ENCODE measurements at places on chromosomes 12 and 14.
A peak's percentile ranks its signal among the peaks of the same experiment; 100 is the strongest.

DNA sequence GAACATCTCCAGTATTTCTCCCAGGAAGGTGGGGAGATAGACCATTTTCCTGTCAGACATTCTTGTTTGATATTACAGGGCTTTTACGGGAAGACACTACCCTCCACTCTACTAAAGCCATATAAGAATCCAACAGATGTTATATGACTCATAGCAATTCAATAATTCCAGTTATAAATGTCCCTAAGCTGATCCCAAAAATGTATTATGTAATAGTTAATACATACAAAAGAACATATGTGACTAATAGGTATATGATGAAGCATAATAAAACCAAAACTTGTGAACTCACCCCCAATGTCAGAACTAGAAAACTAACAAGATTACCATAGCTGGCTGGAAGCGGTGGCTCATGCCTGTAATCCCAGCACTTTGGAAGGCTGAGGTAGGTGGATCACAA is 84.2 kb downstream of the EFCAB11 start:
- DNase-seq = no peak

DNA sequence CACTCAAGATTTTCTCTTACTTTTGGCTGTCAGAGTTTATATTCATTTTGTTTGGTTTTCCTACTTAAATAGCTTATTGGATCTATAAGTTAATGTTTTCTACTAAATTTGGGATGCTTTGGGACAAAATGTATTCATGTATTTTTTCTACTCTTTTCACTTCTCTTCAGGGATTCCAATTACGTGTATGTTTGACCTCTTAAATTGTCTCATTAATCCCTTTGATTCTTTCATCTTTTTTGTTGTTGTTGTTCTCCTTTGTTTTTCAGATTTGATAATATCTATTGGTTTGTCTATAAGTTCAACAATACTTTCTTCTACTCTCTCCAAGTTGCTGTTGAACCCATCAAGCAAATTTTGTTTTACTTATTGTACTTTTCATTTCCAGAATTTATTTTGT is 34.2 kb downstream of the PMCH start:
- DNase-seq = no peak

- no peak for DNase-seq
Observed at GRCh38 chr12:109912855-109913321, 12.8 kb downstream of the TCHP start.

DNA sequence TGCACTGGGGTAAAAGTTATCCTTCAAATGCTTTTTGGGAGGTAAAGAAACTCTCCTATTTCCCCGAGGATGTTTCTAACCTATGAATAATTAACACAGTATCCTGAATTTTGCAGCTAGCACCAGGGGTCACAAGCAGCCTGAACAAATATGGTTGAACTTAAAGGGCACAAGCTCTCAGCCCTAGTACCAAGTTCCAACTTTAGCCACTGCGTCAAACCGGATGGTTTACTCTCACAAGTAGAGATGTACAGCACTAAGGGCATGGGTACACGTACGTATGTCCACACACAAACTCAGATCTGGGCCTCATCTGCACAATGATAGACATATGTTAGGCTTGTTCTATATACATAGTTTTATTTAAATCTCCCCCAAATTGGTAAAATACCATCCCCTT is 4.7 kb downstream of the CCDC88C start:
- no peak for DNase-seq

DNA sequence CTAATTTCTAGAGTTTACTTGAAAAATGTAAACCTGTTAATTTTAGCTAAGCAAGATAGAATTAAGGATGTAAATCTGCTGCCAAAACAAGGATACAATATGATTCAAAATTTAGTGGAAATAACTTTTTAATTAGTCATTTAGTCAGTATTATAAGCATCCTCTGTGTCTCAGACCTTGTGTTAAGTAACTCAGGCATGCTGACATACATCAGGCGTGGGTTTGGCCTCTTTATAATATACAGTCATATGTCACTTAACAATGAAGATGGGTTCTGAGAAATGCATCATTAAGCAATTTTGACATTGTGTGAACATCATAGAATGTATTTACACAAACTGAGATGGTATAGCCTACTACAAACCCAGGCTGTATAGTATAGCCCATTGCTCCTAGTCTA is 386.9 kb downstream of the ZFP36L1 start:
- DNase-seq = no peak

GRCh38 chr14:34935488-34935887 is 47.3 kb upstream of the SRP54 start:
- no peak for DNase-seq

DNA sequence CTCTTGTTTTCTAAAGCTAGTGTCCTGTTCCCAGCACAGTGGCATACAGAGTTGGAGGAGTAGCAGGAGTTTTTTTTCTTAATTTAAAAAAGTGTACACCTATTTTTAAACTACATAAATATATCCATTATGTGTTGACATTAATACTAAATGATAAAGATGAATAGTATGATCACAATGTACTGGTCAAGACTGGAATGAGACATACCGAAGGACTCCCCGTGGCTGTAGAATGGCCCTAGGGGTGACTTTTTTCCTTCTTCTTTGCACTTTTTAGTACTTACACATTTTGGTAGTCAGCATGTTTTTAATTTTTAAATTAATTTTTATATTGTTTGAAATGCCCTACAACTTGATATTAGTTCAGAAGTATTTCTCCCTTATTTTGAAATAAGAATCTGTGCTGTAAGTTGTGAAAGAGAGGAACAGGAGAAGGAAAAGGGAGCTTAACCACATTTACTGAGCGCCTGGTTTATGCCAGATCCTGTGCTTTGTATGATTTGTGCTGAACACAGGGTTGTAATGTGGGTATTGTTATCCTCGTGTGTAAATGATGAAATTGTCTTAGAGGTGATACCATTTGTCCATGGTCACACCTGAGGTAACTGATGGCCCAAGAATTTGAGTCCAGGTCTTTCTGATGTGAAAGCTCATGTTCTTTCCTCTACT is 136.5 kb downstream of the TGFB3 start:
- no peak for DNase-seq

- DNase-seq = peak; percentile 2
Observed at GRCh38 chr12:14664434-14665023, 31.9 kb downstream of the GUCY2C start.

DNA sequence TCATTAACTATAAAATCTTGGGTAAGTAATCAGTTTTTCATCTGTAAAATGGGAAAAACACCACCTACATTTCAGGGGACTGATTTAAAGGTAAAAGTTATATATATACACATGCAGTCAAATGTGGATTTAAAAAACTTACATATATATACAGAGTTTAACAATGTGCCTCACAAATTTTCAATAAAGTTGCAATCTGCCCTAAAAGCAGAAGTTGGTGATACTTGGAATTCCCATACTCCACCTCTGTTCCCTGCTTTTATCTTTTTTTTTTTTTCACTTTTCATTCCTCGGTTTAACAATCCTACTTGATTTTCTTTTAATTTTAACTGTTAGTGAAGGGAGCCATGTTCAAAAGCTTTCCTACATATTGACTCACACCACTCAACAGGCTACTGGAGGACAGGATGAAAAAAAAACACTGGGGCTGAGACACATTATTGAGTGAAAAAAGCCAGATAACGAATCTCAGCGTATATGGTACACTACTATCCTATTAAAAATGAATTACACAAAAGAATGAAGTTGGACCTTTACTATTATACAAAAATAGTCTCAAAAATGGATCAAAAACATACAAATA is 24.3 kb downstream of the SPPL3 start:
- DNase-seq = no peak

- DNase-seq = no peak
Observed at GRCh38 chr14:98227727-98228111, 1044.3 kb downstream of the BCL11B start.

GRCh38 chr14:105200074-105200473 is 19.0 kb upstream of the NUDT14 start:
- no peak for DNase-seq

- no peak for DNase-seq
Observed at GRCh38 chr12:125092872-125093680, 27.8 kb downstream of the AACS start.

DNA sequence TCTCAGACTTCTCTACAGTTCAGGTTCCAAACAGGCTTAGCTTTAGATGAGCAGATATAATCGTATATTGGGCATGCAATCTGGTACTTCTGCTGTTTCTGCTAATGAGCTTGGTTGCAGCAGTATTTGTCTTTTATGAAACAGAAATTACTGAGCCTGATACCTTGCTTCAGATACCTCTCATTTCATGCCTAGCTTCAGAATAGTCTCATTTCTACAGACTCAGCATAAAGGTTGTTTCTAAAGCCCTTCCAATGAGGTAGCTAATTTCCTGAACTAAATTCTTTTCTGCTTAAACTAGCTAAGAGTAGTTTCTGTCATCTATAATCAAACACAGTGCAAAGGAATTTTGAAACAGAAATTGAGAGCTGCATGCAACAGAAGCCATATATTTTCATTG is 275.0 kb upstream of the KITLG start:
- no peak for DNase-seq

DNA sequence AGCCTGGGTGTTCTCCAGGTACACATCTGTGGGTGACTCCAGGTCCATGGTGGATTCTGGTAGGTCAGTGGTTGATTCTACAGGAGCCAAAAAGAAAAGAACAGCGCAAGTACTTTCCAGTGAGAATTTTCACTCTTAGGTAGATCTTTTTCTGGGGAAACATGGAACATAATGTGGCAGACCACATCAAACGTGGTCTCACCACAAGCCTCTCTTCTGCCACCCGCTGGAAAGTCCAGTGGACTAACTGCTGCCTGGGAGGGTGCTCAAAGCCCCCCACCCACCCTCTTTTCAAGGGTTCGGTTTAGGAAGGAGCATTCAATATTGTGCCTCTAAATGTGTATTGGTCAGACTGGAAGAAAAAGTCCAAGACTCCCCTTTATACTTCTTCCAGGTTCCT is 36.1 kb upstream of the PRB2 start:
- DNase-seq = no peak

DNA sequence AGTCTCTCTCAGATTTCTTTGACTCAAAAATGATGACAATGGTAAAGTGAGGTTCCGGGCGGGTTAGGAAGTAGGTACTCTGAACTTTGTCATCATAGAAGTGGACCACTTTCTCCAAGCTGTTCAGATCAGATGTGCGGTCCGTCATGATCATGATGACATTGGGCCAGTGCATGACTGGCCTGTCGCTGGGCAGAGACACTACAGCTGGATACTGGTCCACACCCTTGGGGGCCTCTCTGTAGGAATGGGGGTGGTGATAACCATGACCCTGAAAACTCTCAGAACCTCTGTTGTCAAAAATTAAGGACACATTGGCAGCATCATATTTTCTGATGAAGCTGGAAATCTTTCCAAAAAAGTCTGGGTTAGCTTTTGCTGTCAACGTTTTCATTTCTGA is 28.2 kb downstream of the KICS2 start:
- no peak for DNase-seq

DNA sequence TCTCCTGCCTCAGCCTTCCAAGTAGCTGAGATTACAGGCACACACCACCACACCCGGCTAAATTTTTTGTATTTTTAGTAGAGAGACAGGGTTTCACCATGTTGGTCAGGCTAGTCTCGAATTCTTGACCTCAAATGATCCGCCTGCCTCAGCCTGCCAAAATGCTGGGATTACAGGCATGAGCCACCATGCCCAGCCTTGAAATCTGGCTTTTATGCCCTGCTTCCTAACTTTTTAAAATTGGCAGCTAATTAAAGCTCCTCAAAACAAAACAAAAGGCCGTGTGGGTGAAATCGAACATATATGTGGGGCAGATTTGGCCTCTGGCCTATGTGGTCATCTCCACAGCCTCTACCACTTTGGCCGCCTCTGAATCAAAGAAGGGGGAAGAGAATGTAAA is 37.9 kb downstream of the KCTD10 start:
- DNase-seq = no peak

DNA sequence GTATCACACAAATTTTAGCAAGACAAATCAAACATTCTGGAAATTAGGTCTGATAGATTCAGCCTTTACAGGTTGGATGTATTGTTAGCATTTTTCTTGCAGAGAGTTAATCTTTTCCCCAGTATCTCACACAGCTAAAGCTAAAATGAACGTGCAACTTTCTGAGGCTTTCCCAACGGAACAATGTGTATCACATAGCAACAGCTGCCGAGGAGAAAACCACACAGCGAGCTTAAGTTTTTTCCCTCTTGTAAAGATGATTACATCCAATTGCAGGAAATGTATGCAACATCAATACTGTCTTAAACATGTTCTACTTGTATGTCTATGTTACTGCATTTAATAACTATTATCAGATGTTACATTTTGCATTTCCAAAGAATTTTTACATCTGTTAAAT is 182.2 kb downstream of the CCDC59 start:
- no peak for DNase-seq

- DNase-seq = peak; percentile 33
Observed at GRCh38 chr12:54251667-54252284, 28.1 kb downstream of the CBX5 start.

DNA sequence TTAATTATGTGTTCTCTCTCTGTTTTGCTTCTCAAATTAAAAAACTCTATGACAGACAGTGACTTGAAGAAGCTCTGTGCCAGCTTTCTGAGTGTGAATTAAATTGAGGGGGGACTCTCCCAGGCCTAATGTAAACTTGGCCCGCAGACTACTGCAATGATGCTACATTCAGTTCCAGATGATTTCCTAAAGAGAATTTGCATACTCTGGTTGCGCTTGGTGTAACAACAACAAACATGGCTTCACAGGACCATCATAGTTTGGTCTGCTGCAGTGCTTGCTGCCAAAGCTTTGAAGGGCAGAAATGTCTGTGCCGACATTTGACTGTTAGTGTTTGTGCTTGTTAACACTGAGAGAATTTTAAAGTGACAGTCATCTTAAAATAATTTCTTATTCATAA is 25.0 kb downstream of the CFAP54 start:
- no peak for DNase-seq
